Naive thymus-derived CD4-positive, alpha-beta T cell (primary cell): ENCODE measurements at places on chromosomes 7 and 10.

GRCh38 chr7:6258440-6259182 lies 13.8 kb downstream of the CYTH3 start:
- H3K27ac ChIP-seq = no peak overlapping the region
- no peaks in the 10 kb centered on the region for H3K27me3 ChIP-seq
- H3K4me1 ChIP-seq = peaks cover 25% of the 10 kb centered on the region

DNA sequence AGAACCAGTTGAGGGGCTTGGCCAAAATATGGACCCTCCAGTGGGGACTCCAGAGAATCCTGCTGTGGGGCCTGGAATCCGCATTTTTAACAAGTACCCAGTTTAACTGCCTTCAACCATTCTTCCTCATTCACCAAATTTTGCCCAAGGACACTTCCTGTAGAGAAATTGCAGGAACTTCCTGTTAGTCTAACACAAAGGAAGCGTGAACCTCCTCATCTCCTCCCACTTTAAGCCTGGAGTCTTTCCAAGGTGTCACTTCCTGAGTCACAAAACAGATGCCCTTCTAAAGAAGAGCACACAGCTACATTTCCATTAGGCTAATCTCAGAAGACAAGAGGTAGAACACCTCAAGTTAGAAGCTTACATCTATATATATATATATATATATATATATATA lies 188.4 kb downstream of the PPP1R17 start:
- no peaks in the 10 kb centered on the region for H3K36me3 ChIP-seq
- no peak overlapping the region for H3K4me3 ChIP-seq
- no peak overlapping the region for H3K27ac ChIP-seq
- H3K4me1 ChIP-seq = no peaks in the 10 kb centered on the region
- DNase-seq = no peak

GRCh38 chr7:54969208-54969967 lies 49.4 kb upstream of the EGFR start:
- no peak overlapping the region for H3K27ac ChIP-seq
- H3K4me1 ChIP-seq = no peaks in the 10 kb centered on the region
- no peak overlapping the region for H3K4me3 ChIP-seq
- DNase-seq = no peak
- H3K27me3 ChIP-seq = no peaks in the 10 kb centered on the region

- no peak overlapping the region for H3K27ac ChIP-seq
- no peaks in the 10 kb centered on the region for H3K4me1 ChIP-seq
- H3K36me3 ChIP-seq = no peaks in the 10 kb centered on the region
- DNase-seq = peak; percentile 54
- H3K27me3 ChIP-seq = no peaks in the 10 kb centered on the region
Measured at GRCh38 chr7:123624527-123625183, 23.0 kb downstream of the ASB15 start.

DNA sequence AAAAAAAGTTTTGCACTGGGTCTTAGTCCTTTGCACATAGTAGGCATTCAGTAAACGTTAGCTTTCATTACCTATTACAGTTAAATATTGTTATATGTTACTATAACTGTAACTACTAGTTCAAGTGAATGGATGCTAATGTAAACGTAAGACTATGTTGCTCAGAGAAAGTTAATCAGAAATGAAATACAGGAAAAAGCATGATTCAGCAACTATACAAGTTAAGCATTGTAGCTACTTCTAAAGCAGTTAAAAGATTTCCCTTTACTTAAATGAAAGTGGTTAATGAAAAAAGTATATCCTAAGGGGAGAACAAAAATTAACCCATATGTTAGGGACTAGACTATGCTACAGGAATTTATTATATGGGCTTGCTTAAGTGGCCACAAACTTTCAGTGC lies 121.2 kb downstream of the SKAP2 start:
- no peak overlapping the region for H3K4me3 ChIP-seq
- no peaks in the 10 kb centered on the region for H3K4me1 ChIP-seq
- no peak for DNase-seq
- no peak overlapping the region for H3K27ac ChIP-seq
- no peaks in the 10 kb centered on the region for H3K36me3 ChIP-seq

- no peaks in the 10 kb centered on the region for H3K27me3 ChIP-seq
- no peak overlapping the region for H3K4me3 ChIP-seq
- no peak for DNase-seq
- no peak overlapping the region for H3K27ac ChIP-seq
Measured at GRCh38 chr10:114504769-114505579, 100.7 kb upstream of the AFAP1L2 start.

GRCh38 chr7:16726189-16726588 lies 27.4 kb upstream of the TSPAN13 start:
- no peak overlapping the region for H3K4me3 ChIP-seq
- DNase-seq = no peak
- H3K27me3 ChIP-seq = no peaks in the 10 kb centered on the region
- H3K4me1 ChIP-seq = no peaks in the 10 kb centered on the region
- H3K36me3 ChIP-seq = no peaks in the 10 kb centered on the region
- no peak overlapping the region for H3K27ac ChIP-seq

DNA sequence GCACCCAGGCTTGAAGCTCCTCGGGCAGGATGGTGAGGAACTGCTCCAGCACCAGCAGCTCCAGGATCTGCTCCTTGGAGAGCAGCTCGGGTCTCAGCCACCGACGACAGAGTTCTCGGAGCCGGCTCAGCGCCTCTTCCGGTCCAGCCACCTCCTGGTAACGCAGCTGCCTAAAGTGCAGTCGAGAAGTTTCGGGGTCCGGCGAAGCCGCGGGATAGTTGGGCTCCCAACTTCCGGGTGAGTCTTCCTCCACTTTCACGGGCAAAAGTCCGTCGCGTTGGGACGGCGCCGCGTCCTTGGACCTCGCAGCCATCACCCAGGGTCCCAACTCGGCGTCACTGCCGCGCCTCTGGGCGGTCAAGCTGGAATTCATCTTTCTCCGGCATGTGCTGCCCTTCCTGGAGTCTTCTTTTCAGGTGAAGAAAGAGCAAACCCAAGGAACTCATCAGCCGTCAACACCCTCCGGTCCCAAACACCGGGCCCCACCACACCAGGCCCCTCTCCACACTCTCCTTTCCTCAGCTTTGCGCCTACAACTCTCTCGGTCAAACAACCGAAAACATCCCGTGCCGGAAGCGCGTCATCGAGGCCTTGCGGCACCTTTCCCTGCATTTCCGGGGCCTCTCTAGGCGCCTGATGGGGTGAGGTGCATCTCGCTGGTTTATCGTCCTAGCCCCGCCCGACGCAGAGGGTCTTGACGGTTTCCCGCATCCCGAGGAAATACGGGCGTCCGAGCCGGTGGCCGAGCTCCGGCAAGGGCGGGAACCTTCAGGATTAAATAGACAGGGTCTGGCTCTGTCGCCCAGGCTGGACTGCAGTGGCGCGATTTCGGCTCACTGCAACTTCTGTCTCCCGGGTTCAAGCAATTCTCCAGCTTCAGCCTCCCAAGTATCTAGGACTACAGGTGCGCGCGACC lies at the start of gene ZNF394:
ZNF394 (minus strand) TSS at position 561 of the 916 bp plus-strand sequence; CDS start at position 373, 188 bp downstream.
- H3K27me3 ChIP-seq = no peaks in the 10 kb centered on the region
- H3K36me3 ChIP-seq = peaks cover 31% of the 10 kb centered on the region
- peak within 1 kb of the TSS; percentile 99 for H3K4me3 ChIP-seq
- peak within 1 kb of the TSS; percentile 98 for H3K27ac ChIP-seq
- H3K4me1 ChIP-seq = peaks cover 19% of the 10 kb centered on the region

- H3K4me3 ChIP-seq = no peak overlapping the region
- peaks cover 4% of the 10 kb centered on the region for H3K27me3 ChIP-seq
- DNase-seq = no peak
- H3K4me1 ChIP-seq = no peaks in the 10 kb centered on the region
- H3K36me3 ChIP-seq = no peaks in the 10 kb centered on the region
Measured at GRCh38 chr10:93813507-93814465, 56.0 kb downstream of the LGI1 start.

GRCh38 chr7:100049441-100050291 lies at the start of gene ZSCAN21:
ZSCAN21 (plus strand) TSS chr7:100049774; CDS start chr7:100057007, 7,233 bp downstream.
- no peaks in the 10 kb centered on the region for H3K4me1 ChIP-seq
- DNase-seq = peak; percentile 73
- H3K27me3 ChIP-seq = no peaks in the 10 kb centered on the region
- peak within 1 kb of the TSS; percentile 92 for H3K4me3 ChIP-seq
- no peaks in the 10 kb centered on the region for H3K36me3 ChIP-seq
- H3K27ac ChIP-seq = peak within 1 kb of the TSS; percentile 95

- peaks cover 3% of the 10 kb centered on the region for H3K4me1 ChIP-seq
- no peak overlapping the region for H3K27ac ChIP-seq
- no peaks in the 10 kb centered on the region for H3K27me3 ChIP-seq
- no peak overlapping the region for H3K4me3 ChIP-seq
Measured at GRCh38 chr10:43322769-43323168, 48.7 kb upstream of the FXYD4 start.

GRCh38 chr7:21327422-21328409 lies 100.2 kb upstream of the SP4 start:
- no peak overlapping the region for H3K27ac ChIP-seq
- H3K27me3 ChIP-seq = no peaks in the 10 kb centered on the region
- no peak for DNase-seq
- H3K4me3 ChIP-seq = no peak overlapping the region

- no peak overlapping the region for H3K27ac ChIP-seq
- DNase-seq = no peak
- no peaks in the 10 kb centered on the region for H3K36me3 ChIP-seq
- H3K4me3 ChIP-seq = no peak overlapping the region
Measured at GRCh38 chr10:17386616-17387075, 67.7 kb downstream of the ST8SIA6 start.

- no peak overlapping the region for H3K27ac ChIP-seq
- DNase-seq = no peak
- no peak overlapping the region for H3K4me3 ChIP-seq
- H3K4me1 ChIP-seq = no peaks in the 10 kb centered on the region
- H3K27me3 ChIP-seq = no peaks in the 10 kb centered on the region
- H3K36me3 ChIP-seq = no peaks in the 10 kb centered on the region
Measured at GRCh38 chr7:145331522-145331921, 495.7 kb upstream of the TPK1 start.

- DNase-seq = peak; percentile 14
- no peaks in the 10 kb centered on the region for H3K36me3 ChIP-seq
- H3K27ac ChIP-seq = peak overlapping the region; percentile 67
Measured at GRCh38 chr7:7156663-7157062, 25.7 kb upstream of the C1GALT1 start.

DNA sequence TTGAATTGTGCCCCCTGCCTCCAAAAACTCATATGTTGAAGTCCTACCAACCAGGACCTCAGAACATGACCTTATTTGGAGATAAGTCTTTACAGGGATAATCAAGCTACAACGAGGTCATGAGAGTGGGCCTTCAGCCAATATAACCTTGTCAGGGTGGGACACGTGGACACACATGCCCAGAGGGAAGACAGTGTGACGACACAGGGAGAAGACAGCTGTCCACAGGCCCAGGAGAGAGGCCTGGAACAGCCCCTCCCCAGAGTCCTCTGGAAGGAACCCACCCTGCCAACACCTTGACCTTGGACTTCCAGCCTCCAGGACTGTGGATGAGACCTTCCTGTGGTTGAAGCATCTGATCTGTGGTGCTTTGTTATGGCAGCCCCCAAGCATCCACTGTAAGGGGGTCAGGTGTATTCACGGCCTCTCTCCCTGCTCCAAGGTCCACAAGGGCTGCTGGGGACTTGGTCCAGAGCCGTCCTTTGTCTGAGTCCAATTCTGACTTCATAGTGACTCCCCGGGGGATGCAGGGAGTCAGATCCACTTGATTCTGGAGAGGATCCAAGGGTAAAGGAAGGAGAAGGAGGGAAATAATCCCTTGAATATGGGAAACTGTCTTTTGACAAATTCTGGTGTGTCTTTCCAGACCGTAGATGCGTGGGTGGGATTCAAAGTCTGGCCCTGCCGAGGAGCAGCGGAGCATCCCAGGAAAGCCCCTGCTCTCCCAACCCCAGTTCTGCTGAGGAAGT lies 7.0 kb downstream of the CALML3 start:
- no peaks in the 10 kb centered on the region for H3K27me3 ChIP-seq
- H3K4me3 ChIP-seq = no peak overlapping the region
- no peaks in the 10 kb centered on the region for H3K36me3 ChIP-seq

- no peak overlapping the region for H3K27ac ChIP-seq
- no peaks in the 10 kb centered on the region for H3K27me3 ChIP-seq
- DNase-seq = no peak
Measured at GRCh38 chr7:32119790-32120196, 49.6 kb upstream of the PDE1C start.

DNA sequence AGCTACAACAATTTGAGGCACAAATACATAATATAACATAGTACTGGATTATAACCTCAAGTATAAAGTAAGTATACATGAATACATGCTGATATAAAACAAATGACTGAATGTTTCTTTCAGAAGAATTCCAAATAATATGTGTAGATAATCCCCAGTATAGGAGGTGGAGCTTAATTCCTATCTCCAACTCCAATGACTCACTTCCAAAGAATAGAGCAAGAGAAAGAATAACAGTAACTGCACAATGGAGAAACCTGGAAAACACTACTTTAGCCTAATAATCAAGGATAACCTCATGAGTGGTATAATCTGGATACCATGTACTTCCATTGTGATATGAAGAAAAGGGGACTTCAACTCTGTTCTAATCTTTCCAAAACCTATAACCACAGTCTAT lies 13.7 kb upstream of the SEMA3C start:
- H3K36me3 ChIP-seq = no peaks in the 10 kb centered on the region
- H3K4me3 ChIP-seq = no peak overlapping the region
- no peak for DNase-seq
- no peak overlapping the region for H3K27ac ChIP-seq

DNA sequence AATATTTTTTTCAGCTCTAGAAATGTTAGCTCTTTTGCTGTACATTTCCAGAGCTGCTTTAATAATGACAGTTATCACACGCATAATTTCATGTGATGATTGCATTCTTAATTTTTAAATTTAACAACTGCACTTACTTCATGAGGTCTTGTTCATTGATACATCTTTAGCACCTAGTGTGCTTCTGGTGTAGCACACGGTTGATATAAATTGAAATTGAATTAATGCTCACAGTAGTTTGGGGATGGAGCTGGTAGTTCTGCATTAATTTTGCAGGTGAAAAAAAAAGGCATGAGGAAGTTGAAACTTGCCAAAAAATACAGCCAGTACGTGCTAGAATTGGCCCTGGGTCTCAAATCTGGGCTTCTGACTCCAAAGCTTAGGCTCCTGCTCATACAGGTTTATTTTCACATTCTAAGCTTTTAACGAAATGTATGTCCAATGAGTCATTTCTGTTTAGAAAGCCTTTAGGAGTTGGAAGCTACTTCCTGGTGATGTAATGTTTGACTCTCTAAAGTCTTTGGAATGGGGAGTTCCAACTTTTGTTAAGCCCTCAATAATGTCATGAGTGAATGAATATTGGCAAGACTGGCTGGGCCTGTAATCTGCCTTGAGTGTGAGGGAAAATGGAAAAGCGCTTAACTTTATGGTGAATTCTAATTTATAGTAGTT lies 62.5 kb downstream of the DAGLB start:
- no peak overlapping the region for H3K4me3 ChIP-seq
- no peaks in the 10 kb centered on the region for H3K27me3 ChIP-seq
- no peak for DNase-seq
- no peaks in the 10 kb centered on the region for H3K36me3 ChIP-seq

DNA sequence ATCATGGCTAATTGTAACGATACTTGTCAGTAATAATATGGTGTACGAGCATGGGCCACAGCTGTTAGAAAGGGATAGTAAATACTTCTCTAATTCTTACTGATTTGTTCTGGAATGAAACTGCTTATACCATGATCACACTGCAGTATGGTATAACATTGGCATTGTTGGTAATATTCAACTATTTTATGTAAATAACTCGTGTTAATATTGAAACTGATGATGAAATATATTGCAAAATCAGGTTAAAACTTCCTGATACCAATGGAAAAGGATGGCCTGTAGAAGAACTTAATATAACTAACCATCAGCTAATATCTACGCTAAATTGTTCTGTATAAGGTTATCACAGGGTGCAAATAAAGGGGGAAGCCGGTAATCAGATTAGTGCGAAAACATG lies 10.3 kb downstream of the OR2A14 start:
- no peaks in the 10 kb centered on the region for H3K4me1 ChIP-seq
- no peak for DNase-seq
- no peak overlapping the region for H3K27ac ChIP-seq
- H3K36me3 ChIP-seq = no peaks in the 10 kb centered on the region

- H3K4me1 ChIP-seq = no peaks in the 10 kb centered on the region
- no peaks in the 10 kb centered on the region for H3K27me3 ChIP-seq
- H3K27ac ChIP-seq = no peak overlapping the region
- H3K4me3 ChIP-seq = no peak overlapping the region
Measured at GRCh38 chr10:9547936-9548904, 1469.5 kb upstream of the CELF2 start.
